Peyer's patch (tissue), 4 donors: ENCODE measurements at places on chromosomes 1 and 21.

DNA sequence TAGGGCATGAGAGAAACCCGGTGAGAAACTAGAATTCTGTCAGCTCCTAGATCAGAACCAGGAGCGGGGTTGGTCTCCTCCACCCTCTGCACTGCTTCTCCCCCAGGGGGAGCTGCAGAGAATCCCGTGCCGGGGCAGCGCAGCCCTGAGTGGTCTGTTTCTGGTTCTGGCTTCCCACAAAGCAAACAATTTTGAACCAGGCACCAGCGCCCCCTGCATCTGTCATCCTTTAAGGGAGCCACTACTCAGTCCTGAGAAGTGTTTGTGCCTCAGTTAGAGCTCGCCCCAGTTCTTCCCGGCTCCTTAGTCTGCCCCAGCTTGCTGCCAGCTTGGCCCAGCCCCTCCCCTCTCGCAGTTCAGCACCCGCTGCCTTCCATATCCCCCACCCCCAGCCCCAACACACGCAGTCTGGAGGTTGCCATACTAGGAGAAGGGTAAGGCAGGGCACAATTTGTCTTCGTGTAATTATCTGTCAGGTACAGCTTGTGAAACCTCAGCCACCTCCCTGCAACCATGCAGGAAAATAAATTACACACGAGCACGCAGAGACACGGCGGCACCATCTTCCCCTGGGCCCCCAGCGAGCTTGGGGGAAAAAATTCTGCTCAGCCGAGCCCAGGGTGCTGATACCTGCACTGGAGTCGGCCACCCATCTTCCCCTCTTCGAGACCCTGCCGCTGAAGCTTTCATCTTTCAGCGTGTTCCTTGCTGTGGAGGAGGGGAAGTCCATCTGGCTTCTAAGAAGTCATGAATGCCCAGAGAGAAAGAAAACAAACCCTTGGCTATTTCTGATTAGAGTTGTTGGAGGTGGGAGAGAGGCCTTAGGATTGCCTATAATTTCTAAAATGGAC is 62.6 kb upstream of the CD1D start:
- H3K4me3 ChIP-seq = peak overlapping the region; percentile 24
- H3K27me3 ChIP-seq = no peaks in the 10 kb centered on the region
- DNase-seq = peak; percentile 71
- H3K36me3 ChIP-seq = no peaks in the 10 kb centered on the region
- no peaks in the 10 kb centered on the region for H3K4me1 ChIP-seq
- H3K27ac ChIP-seq = peak overlapping the region; percentile 16

- DNase-seq = peak; percentile 51
- no peaks in the 10 kb centered on the region for H3K36me3 ChIP-seq
- peak overlapping the region; percentile 31 for H3K27ac ChIP-seq
- H3K27me3 ChIP-seq = no peaks in the 10 kb centered on the region
Observed at GRCh38 chr1:3774946-3775489, 2.5 kb downstream of the SMIM1 start.

DNA sequence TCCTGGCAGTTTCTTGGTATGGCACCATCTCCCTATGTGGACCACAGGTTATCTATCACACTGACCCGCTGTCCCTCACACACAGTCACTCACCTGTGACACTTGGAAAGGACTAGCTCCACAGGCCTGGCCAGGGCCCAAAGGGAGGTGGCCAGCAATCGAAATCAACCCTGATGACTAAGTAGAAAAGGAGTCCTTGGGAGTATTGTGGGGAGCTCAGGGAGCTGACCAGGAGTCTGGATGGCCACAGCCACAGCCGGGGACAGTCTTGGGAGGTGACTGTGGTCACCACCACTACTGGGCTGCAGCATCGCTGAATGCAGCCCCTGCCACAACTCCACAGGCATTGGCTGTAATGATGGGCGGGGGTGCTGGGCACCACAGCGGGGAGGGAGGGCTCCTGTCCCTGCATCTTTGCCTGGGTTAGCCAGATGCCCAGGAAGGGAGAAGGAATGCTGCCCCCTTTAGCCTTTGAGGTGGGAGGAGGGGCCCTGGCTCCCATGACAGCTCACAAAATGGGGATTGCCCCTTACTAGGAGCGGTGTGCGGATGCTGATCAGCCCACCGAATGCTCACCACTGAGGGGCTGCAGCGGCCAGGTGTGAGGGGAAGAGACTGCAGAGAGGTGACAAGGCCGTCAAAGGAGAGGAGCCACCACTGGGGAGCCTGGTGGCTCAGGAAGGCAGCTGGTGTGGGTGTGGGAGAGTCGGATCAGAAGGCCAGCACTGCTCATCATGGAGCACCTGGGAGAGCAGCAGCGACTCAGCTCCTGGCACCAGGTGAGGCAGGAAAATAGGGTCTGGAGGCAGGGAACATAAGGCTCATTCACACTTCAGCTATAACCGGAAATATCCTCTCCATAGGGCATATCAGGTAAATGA is 61.3 kb downstream of the H3-3A start:
- no peaks in the 10 kb centered on the region for H3K27me3 ChIP-seq
- peaks cover 26% of the 10 kb centered on the region for H3K4me1 ChIP-seq

DNA sequence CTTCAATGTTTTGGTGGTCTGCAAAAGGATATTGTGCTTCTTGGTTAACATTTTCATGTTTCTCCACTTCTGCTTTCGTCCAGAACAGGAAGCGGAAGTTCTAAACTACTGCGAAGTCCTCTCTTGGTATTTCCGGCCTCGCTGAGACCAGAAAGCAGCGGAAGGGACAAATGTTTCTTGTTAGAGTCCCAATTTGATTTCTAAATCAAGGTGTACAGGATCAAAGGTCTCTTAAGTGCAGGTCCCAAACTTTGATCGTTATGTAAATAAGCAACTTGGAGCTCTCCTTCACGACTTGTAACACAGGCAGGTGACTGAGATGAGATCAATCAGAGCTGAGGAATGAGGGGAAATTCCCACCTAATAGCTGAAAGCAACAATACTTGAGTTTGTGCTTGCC is 40.1 kb upstream of the HMCN1 start:
- no peaks in the 10 kb centered on the region for H3K27me3 ChIP-seq
- H3K4me1 ChIP-seq = peaks cover 3% of the 10 kb centered on the region
- no peaks in the 10 kb centered on the region for H3K36me3 ChIP-seq
- no peak for DNase-seq
- peak overlapping the region; percentile 35 for H3K4me3 ChIP-seq

- no peak overlapping the region for H3K27ac ChIP-seq
- no peak for DNase-seq
- no peak overlapping the region for H3K4me3 ChIP-seq
- peaks cover 7% of the 10 kb centered on the region for H3K4me1 ChIP-seq
- H3K36me3 ChIP-seq = no peaks in the 10 kb centered on the region
Observed at GRCh38 chr1:77220687-77221463, 1.6 kb upstream of the PIGK start.

GRCh38 chr1:179871940-179872339 is 5.7 kb downstream of the TOR1AIP2 start:
- H3K36me3 ChIP-seq = peaks cover 42% of the 10 kb centered on the region
- no peak overlapping the region for H3K4me3 ChIP-seq
- H3K4me1 ChIP-seq = peaks cover 48% of the 10 kb centered on the region
- no peaks in the 10 kb centered on the region for H3K27me3 ChIP-seq

DNA sequence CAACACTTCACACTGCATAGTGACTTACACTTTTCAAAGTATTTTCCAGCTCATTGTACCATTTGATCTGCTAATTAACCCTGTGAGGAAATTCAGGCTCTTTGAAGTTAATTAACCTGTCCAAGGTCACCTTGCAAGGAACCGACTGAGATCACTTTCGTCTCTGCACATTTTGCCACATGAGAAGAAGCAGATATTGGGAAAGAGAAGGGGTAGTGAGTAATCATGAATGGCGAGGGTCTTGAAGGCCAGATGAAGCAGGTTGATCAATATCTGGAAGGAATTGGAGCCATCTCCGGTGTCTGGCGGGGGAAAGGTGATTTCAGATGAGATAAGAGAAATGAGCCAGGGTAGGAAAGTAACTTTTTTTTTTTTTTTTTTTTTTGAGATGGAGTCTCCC is 3.4 kb downstream of the APOA2 start:
- H3K27me3 ChIP-seq = no peaks in the 10 kb centered on the region
- no peak overlapping the region for H3K27ac ChIP-seq
- peaks cover 29% of the 10 kb centered on the region for H3K4me1 ChIP-seq
- no peaks in the 10 kb centered on the region for H3K36me3 ChIP-seq
- H3K4me3 ChIP-seq = no peak overlapping the region
- DNase-seq = no peak

GRCh38 chr1:77228836-77229235 is 9.6 kb upstream of the PIGK start:
- no peaks in the 10 kb centered on the region for H3K27me3 ChIP-seq
- no peak for DNase-seq
- no peaks in the 10 kb centered on the region for H3K36me3 ChIP-seq

DNA sequence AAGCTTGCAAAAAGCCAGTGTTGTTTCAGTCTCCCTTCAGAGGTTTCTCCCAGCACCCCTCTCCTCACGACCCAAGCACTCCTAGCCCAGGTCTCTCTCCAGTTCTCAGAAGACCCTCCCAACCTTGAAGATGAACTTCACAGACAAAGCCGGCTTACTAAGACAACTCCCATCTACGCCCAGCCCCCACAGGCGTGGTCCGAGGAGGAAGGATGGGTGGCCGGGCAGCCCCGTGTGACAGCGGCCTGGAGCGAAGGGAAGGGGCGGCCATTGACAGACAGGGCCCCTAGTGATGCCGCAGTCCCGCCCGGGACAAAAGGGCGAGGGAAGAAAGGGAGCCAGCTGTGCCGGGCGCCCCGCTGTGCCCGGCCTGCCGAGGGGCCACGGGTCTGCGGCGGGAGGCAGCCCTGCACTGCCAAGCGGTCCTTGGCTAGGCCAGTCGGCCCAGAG is 6.9 kb downstream of the PAX7 start:
- H3K4me1 ChIP-seq = no peaks in the 10 kb centered on the region
- H3K27me3 ChIP-seq = peaks cover 70% of the 10 kb centered on the region
- no peak overlapping the region for H3K27ac ChIP-seq
- no peaks in the 10 kb centered on the region for H3K36me3 ChIP-seq
- no peak overlapping the region for H3K4me3 ChIP-seq
- no peak for DNase-seq

DNA sequence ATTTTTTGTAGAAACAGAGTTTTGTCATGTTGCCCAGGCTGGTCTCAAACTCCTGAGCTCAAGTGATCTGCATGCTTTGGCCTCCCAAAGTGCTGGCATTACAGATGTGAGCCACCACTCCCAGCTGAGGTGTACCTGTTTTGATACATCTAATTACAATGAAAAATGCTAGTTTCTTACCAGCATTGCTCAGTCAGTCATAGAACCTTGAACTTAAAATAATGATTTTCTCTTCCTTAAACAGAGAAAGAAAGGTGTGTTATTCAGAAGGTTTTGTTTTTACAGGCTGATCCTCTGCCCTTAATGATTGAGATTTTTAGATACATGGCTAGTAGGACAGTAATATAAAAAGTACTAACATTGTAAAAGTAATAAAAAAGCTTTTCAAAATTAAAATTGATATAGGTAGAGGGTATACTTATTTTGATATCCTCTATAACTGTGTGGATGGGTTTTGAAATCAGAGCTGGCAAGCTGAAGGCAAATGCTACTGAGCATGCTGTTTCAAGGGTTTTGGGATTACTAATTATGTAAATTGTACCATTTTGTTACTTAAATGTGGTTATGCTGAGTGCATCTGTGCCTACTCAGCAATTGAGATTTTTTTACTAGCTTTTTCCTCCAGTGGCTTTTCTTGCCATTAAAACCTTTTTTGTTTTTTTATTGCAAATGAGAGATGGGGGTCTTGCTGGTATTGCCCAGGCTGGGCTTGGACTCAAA is 16.1 kb downstream of the PRRC2C start:
- H3K36me3 ChIP-seq = no peaks in the 10 kb centered on the region
- H3K4me3 ChIP-seq = no peak overlapping the region
- no peak overlapping the region for H3K27ac ChIP-seq
- no peaks in the 10 kb centered on the region for H3K27me3 ChIP-seq

DNA sequence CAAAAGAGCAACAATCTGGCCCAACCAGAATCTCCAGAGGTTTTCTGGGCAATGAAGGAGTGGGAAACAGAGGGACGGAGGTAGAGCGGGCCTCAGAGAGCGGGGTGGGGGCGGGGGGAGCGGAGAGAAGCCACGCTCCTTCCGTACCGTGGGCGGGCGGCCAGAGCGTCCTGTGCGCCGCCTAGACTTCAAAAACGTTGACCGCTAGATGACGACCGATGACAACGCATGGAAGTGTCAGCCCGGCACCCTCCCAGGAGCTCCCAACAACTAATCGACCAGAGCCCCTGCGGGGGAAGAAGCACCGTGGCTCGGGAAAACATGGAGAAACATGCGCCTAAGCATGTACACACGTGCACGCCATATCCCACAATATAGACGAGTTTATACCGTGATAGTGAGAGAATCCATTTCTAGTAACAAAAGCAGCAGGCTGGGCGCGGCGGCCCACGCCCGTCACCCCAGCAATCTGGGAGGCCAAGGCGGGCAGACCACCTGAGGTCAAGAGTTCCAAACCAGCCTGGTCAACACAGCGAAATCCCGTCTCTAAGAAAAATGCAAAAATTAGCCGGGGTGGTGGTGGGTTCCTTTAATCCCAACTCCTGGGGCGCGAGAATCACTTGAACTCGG is 131.9 kb downstream of the LIPI start:
- no peaks in the 10 kb centered on the region for H3K27me3 ChIP-seq
- DNase-seq = no peak
- H3K4me1 ChIP-seq = no peaks in the 10 kb centered on the region
- no peak overlapping the region for H3K4me3 ChIP-seq
- no peak overlapping the region for H3K27ac ChIP-seq

- no peak overlapping the region for H3K4me3 ChIP-seq
- no peaks in the 10 kb centered on the region for H3K36me3 ChIP-seq
- no peak for DNase-seq
- H3K27me3 ChIP-seq = no peaks in the 10 kb centered on the region
Observed at GRCh38 chr1:202047977-202048376, 37.6 kb downstream of the ELF3 start.

DNA sequence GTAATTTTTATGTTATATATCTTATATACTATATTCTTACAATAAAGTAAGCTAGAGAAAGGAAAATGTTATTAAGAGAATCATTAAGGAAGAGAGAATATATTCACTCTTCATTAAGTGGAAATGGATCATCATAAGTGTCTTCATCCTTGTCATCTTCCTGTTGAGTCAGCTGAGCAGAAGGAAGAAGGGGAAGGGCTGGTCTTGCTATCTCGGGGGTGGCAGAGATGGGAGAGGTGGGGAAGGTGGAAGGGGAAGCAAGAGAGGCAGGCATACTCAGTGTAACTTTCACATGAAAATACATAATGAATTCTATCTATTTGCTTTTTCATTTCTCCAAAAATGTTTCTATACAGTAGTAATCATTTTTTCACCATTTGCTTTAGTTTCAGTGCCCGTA is 5.1 kb downstream of the DNASE2B start:
- H3K27ac ChIP-seq = no peak overlapping the region
- H3K4me3 ChIP-seq = no peak overlapping the region
- no peaks in the 10 kb centered on the region for H3K27me3 ChIP-seq
- DNase-seq = no peak

GRCh38 chr1:67532452-67533216 is 102.4 kb upstream of the SERBP1 start:
- no peaks in the 10 kb centered on the region for H3K27me3 ChIP-seq
- no peaks in the 10 kb centered on the region for H3K36me3 ChIP-seq
- no peak for DNase-seq
- H3K27ac ChIP-seq = no peak overlapping the region
- H3K4me3 ChIP-seq = no peak overlapping the region

- no peak overlapping the region for H3K4me3 ChIP-seq
- DNase-seq = no peak
- no peak overlapping the region for H3K27ac ChIP-seq
- H3K36me3 ChIP-seq = no peaks in the 10 kb centered on the region
- H3K4me1 ChIP-seq = no peaks in the 10 kb centered on the region
- H3K27me3 ChIP-seq = no peaks in the 10 kb centered on the region
Observed at GRCh38 chr1:176466514-176466913, 3.5 kb downstream of the PAPPA2 start.
